ENCODE measurements at places on chromosomes 6 and 20.

DNA sequence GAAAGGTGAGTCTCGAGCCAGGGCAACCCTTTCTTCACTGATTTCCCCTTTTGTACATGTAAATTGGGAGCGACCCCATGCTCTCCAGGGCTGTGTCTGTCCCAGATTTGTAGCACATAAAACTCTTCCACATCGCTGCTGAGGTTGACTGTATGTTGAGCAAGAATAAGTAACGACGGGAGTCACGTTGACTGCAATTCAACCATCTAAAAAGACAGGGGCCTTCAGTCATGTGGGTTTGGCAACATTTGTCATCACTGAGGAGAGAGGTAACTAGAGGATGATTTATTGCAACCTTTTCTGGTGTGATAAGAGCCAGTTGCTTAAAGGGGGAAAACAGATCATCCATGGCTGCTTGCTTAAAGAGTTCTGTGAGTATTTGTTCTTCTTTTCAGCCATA is 159.4 kb upstream of the SULF2 start:
- no peak for DNase-seq

DNA sequence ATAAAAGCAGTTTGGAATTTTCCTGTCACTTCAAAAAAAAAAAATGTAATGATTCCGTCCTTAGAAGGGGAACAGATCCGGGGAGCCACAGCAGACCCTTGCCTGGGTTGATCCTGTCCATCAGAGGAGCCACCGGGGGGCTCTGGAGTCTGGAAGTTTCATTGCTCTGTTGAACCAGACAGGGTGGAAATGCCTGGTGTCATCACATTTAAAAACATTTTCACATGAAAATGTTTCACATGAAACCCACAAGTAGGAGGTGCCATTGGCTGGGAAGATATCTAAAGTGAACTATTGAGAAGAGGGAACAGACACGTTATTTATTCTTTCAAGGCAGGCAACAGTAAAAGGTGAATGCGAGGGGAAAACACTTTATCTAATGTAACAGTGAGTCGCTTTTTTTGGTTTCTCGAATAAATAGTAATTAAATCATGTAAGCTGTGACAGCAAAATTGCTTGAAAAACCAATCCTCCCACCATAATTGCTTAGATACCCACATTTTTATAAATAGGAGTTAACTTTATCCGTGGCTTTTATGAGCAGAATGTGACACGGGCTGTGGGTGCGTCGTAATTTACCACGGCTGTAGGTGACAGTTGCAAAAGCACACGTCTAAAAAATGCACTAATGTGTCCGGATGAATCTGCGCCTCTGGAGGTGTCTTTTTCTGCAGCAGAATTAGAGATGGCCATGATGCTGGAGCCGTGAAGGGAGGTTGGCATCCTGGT is 323.4 kb downstream of the TAF4 start:
- peak; percentile 21 for DNase-seq

DNA sequence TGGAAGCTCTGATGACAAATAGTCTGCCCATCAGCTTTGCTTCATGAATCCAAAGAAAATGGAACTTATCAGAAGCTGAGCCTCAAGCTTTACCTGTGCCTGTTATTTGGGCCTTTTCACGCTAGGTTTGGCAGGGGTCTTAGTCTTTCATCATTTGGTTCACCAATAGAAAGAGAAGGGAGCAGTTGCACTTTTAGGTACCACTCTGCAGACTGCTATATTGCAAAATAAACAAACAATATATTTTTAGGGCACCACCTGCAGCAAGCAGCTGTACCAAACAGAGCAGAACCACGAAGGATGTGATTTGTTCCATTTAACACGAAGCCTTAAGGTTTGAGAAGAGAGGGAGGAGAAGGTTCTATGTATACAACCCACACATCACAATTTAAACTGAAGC is 291.4 kb upstream of the RNF217 start:
- DNase-seq, result no peak

- peak; percentile 56 for DNase-seq
Observed at GRCh38 chr6:105483492-105483891, 80.6 kb upstream of the PREP start.

DNA sequence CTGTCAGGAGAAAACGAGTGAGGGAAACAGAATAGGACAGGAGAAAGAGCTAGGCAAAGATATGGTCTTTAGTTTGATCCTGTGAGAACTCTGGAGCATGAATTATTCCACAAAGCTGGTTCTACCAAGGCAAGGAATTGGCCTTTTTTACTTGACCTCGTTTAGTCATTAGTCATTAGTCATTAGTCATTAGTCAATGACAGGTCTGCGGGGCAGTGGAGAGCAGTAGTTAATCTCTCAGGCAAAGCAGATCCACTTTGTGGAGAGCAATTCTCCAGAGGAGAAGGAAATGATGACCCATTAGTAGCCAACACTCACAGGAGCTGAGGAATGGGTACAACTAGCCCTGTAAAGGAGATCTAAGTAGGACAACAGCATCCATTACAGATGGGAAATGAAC is 22.0 kb upstream of the ABCC10 start:
- no peak for DNase-seq

GRCh38 chr6:37607944-37608343 is 89.7 kb downstream of the MDGA1 start:
- DNase-seq, result peak; percentile 57

GRCh38 chr6:13250703-13251102 is 77.6 kb downstream of the TBC1D7 start:
- DNase-seq, result peak; percentile 18

- no peak for DNase-seq
Observed at GRCh38 chr20:25632940-25633790, 9.4 kb upstream of the NANP start.

GRCh38 chr6:46290421-46291274 is 119.9 kb upstream of the ENPP5 start:
- DNase-seq, result no peak

GRCh38 chr6:26230351-26230750 is 134.6 kb upstream of the BTN3A2 start:
- DNase-seq, result no peak

- no peak for DNase-seq
Observed at GRCh38 chr6:125593746-125594145, 155.7 kb upstream of the HEY2 start.

DNA sequence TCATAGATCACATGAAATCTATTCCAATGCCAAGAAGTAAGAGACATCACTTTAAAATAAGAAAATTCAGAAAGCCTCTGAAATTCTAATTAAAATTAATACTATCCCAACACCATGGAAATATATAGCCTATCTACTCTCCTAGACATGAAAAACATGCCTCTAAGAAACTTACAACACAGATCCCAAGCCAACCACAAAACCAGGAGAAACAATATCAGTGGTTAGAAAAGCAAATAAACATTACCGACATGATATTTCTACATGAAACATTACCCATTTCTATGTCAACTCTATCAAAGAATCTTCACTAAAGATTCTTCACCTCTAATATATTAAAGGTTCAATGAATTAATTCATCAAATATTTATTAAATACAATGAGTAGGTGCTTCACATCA is 4.8 kb downstream of the EPB41L2 start:
- DNase-seq, result peak; percentile 76

GRCh38 chr6:152329638-152330448 is 307.3 kb downstream of the SYNE1 start:
- DNase-seq, result no peak

DNA sequence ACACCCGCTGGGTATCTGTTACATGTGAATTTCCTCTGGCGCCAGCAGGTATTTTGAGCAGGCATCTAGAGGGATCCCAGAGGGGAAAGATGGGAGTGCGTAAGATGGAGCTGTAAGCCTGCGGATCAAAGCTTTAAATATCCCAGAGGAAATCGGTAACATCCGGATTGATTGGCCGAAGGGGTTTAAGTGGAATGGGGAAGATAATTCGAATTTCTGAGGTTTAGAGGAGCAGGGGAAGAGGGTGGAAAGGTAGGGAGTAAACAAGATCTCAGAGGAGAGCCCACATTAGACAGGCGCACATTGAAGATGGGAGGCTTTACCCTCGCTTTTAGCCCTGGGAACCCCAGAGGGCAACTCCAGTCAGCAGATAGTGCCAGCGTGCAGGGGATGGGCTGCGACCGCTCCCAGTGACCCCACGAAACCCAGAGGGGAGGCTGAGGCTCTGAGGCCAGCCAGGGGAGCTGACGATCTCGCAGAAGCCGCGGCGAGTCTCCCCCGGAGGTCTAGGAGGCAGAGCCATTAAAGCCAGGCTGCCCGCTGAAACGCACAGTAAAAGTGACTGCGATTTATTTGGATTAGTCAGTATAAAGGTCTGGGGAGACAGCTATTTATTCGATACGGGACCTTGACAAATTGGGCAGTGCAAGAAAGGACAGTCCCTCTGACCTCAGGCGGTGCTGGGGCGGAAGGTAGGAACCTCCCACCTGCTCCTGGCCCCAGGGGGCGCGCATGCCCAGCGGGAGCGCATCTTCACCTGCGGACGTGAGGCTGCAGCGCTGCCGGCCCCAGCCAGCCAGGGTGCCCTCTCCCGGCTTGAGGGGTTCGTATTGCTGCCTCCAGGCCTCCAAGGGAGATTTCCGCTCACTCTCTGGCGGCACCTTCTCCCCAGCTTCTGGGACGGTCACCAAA is 34.3 kb upstream of the TCF21 start:
- no peak for DNase-seq

DNA sequence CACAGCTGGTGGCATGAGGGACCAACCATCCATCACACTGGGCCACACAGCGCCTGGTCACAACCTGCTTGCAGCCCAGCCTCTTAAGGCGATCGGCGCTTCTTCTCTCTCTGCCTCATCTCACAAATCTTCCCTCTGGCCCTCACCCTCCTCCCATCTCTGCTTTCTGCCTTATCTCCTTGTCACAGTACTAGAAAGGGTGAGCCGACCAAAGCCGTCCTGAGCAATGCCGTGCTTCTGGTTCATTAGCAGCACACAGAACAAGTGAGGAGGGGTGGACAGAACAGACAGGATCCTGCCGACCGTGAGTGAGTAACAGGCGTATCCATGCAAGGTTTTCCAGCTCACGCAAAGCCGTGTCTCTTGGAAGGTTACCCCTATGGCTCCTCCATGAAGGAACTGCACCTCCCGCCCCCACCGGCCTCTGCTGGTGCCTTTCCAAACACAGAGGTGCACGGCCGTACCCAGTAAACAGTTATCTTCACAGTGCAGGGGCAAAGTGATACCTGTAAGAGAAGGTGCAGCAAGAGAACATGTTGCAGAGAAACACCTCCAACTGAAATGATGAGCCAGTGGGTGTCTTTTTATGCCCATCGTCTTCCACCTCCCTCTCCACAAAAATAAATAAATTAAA is 331.7 kb downstream of the FARS2 start:
- DNase-seq, result no peak

DNA sequence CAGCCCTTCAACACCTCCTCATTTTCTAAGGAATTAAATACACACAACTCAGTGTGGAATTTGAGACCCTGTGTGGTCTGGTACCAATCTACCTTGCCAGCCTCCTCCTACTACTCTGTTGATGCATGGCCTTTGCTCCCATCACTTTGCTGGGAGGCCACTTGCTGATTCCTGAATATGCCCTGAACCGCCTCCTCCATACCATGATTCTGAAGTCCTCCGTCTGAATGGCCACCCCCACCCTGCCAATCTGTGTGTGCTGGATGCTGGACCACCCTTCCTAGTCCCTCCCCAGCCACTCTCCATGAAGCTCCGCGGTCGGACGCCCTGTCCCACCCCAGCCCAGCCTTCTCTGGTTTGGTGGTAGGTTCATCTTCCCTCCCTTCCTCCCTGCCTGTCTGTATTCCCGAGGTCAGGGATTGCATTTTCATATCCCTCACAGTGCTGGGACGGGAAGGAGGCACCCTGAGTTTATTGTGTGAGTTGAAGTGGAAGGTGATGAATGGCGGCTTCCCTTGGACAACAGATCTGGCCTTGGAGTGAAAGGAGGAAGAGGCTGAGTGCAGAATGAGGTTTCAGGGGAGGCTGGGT is 138.3 kb downstream of the CDC5L start:
- DNase-seq, result no peak

DNA sequence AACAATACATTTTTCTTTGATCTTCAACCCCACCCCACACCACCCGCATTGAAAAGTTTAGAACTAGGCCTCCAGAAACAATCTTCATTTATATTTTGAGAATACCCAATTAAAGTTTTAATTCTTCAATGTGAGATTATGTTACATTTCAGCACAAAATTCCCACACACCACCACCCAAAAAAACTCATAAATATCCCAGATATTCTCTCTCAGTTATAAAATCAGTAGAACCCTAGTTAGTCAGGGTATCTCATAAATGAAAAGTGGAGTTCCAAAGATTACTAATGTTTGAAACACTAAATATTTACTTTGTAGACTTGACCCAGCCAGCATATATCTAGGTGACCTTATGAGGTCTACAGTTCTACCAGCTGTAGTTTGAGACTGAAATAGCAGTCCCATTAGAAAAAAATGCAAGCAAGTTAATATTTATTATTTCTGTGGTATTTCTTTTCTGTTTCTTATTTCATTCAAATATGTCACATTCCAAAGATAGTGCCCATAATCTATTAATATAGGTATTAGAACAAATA is 371.0 kb downstream of the TENT5A start:
- DNase-seq, result no peak

DNA sequence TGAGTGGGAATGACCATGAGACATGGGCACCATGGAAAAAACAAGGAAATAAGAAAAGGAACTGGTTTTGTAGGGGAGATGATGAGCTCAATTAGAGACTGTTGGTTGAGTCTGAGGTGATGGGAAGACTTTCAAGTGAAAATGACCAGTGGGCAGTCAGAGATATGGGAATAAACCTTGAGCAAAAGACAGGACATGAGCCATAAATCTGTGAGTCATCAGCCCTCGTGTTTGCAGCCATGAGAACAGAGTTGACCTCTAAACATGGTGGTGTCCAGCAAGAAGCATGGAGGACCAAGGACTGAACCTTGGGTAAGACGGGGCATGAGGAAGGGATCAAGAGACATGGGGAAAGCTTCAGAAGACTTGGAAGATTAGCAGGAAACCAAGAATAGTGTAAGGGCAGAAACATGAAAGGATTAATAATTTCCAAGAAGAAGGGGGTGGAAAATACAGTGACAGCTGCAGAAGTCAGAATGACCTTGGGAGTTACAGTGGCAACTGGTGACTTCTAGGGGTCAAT is 280.6 kb upstream of the PRDM1 start:
- DNase-seq, result peak; percentile 28

DNA sequence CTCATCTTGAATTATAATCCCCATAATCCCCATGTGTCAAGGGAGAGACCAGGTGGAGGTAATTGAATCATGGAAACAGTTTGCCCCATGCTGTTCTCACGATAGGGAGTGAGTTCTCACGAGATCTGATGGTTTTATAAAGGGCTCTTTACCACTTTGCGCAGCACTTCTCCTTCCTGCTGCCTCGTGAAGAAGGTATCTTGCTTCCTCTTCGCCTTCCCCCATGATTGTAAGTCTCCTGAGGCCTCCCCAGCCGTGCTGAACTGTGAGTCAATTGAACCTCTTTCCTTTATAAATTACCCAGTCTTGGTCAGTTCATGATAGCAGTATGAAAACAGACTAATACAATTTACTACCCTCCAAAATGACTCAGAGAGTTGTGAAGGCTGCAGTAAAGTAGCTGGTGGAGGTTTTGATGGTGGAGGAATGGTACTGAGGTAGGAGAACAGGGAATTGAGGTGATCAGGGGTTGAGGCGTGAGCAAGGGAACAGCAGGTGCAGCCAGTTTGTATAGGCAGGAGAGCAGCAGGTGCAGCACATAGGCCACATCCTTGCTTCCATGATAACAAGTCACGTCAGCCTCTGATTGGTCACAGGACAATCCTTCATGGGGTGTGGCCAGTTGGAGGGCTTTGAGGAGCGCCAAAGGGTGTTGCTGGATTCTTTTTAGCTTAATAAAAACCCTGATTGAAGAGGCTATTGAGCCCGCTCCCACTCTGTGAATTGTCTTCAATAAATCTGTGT is 150.0 kb downstream of the CDC5L start:
- no peak for DNase-seq

Data from choroid plexus epithelial cell (primary cell).